ENCODE measurements at places on chromosomes 2 and 18.

DNA sequence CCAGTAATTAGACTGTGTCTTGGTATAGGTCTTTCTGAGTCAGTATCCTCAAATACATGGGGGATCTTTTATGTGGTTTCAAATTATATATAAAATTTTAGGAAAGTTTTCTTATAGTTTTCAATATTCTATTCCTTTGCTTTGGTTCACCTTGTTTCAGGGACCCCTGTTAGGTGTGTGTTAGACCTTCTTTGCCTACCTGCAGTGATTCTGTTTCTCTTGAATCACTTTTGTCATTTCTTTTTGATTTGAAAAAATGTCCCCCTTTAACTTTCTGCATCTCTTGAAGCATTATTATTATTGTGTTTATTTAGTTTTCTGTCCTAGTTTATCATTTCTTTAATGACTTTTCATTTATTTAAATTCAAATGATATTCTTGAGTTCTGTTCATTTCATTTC is 98.7 kb downstream of the FHOD3 start:
- DNase-seq = no peak

- no peak for DNase-seq
Measured at GRCh38 chr2:172109256-172109987, 6.7 kb upstream of the DLX2 start.

DNA sequence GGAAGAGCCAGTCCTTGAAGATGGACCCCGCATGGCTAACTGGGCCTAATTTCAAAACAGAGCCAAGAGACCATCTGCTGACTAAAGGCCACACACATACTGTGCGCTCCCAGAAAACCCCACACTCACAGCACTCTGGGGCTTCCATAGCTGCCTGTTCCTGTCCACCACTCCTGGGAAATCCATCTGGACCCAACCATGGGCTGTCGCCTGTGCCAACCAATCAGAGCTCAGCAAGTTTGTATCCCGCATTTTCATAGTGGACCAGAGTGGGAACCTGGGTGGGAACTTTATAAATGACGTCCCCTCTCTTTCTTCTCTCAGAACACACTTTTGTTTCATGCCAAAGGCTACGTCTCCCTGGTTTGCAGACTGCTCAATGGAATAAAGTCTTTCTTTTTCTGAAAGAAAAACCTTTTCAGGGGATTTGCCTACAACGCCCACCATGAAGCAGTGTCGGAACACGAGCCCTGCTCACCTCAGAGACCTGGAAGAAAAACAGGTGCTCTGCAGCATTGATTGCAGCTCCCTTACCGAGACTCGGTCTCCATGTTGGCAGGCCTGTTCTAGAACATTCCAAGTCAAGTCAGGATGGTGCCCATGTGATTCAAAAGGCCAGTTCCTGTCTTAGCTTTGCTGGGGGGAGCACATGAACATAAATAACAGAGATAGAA is 137.2 kb upstream of the GPC1 start:
- DNase-seq = no peak

DNA sequence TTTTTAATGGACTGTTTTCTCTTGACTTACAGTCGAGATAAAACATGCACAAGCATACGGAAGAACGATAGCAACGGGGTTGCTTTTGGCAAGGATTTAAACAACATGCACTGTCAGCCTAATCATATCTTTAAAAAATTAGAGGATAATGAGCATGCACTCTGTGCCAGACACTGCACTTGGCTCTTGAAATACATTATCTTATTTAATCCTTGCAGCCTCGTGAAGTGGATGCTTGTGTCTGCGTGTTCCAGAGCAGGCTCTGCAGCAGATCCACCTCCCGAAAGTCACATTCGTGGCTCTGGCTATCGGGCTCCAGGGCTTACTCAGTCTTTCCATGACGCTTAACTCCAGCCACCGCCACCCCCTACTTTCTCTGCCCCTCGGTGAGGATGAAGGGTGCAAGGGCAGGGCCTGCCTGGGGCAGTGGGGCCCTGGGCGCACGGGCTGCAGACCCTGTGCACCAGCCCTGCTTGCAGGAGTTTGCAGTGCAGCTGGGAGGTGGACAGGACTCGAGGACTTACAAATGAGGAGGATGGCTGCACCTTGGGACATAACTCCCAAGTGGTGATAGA is 61.7 kb downstream of the ACKR3 start:
- DNase-seq = no peak

Data from stimulated activated CD4-positive, alpha-beta T cell treated with anti-CD3 and anti-CD28 coated beads, Interleukin-1b, Interleukin-23, amount 100 ng/mL, for 48 hours (primary cell).